Neural crest cell (in vitro differentiated cells): ENCODE measurements at places on chromosomes 7 and 10.

DNA sequence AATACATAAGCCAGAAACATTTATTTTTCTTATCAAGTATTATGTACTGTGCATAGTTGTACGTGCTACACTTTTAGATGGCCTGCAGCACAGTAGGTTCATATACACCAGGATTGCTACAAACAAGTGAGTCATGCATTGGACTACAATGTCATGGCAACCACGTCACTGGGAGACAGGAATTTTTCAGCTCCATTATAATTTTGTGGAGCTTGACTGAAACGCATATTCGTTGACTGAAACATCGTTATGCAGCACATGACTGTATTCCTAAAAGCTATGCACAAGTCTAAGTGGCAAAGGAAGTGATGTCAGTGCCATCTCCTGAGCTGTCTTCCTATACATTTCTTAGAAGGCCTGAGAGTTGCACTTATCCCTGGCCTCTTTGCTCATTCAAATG, 871.8 kb downstream of the IPMK start:
- no peak for DNase-seq

DNA sequence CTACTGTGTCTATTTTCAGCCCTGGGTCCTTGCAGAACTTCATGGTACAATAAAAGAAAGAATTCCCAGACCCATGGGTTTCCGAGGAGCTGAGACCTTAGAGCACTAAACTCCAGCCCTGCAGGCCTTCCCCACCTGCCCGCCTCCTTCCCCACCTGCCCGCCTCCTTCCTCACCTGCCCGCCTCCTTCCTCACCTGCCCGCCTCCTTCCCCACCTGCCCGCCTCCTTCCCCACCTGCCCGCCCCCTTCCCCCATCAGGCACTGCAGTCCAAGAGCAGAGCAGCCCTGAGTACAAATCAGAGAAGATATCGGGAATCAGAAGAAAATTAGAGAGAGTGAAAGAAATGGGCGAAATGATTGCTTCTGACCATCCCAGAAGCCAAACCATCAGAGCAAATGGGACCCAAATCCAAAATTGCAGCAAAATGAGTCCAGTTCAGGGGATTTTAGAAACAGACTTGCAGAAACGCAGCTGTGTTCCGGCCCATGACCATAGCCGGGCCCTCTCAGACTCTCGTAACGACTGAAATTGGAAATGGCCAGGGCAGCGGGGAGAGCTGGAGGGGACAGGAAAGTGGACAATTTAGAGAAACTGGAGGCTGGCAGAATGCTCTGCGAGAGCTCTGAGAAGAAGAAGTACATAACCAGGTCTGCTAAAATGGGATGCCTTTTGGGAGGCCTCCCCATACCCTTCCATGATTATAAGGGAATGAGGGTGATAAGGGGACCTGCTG, 568.4 kb downstream of the TCERG1L start:
- DNase-seq = no peak

DNA sequence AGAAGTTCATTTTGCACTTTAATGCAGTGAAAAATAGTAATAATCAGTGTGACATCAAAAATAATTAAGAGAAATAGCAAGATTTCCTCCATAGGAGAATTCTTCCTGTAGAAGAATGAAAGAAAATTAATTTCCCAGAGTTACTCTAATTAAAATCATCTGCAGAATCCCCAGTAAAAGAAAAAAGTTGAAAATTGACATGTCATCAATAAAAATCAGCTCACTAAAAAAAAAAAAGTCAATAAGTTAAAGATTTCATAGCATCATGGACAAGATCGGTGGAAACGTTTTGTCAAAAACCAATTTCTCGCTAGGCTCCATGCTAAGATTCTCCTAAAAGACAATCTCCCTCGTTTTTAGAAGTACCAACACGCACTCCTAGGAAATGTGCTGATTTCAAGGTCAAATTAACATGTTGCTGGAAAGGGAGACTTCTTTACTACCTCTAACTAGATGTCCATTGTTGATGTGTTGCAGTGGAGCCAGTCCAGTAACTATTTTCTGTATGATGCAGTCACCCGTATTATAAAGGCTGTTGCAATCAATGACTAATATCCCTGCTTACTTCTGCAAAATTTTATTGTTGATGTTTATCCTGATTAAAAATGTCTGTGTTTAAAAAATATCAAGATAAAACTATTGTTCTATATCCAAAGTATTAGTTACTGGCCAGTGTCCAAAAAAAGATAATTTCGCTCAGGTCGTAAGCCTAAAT, 591.9 kb upstream of the MGMT start:
- no peak for DNase-seq

DNA sequence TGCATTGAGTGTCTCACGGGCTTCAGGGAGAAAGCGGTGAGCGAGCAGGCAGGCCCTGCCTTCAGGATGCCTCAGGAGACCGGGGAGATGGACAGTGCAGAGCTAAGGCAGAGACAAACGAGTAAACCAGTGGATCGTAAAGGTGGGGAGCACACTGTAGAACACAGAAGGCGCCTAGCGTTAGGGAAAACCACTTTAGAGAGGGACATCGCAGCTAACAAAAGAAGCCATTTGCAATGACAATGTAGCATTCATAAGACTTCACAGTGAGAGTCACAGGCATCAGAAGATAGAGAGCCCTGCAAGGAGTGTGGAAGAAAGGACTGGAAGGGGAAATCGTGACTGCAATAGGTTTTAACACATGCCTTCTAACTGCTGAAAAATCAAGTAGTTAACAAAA, 54.9 kb upstream of the TMEM273 start:
- DNase-seq = no peak

- no peak for DNase-seq
These were observed 60.8 kb upstream of the NAMPT start for GRCh38 chr7:106345421-106346166.

- DNase-seq = no peak
These were observed 786.5 kb upstream of the C7orf33 start for GRCh38 chr7:147804032-147804431.

DNA sequence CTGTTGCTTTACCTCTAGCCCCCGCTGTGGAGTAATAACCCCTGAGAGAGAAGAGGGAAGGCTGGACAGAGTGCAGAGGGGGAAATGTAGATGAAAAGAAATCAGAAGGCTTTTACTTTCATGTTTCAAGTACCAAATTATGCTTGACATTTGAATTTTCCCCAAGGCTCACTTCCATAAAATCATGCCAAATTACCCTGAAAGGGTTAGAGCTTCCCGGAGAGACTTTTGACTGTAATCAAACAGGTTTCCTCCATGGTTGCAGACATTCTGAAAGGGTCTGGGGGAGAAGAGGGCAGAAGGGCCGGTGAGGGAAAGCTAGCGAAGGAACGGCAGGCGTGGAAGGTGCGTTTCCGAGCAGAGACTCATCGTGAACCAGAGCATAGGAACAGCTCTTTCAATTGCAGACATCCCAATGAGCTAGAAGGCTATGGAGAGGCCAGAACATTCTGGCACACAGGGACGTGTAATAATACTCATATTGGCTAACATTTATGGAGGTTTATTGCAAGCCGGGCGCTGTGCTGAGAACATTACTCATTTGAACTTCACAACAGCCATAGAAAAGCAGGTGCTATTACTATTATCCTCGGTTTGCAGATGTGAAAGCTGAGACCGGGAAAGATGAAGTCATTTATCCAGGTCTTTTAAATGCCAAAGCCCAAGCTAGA, 620.8 kb upstream of the AUTS2 start:
- DNase-seq = no peak

DNA sequence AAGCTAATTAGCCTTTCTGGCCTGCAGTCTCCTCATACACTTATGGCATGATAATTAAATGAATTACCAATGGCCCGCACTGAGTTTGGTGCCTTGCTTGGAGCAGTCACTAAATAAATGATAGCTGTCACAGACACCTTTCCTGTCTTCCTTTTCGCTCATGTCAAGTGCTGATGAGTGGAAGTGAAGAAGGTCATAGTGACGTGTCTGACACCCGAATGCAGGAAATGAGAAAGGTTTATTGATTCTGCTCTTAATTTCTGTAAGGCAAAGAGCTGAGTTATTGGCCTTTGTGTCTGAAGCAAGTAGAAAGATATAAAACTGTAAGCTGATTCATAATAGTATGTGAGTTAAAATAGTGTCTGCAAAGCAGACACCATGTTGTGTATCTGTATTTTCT, 13.2 kb upstream of the ESYT2 start:
- DNase-seq = no peak

DNA sequence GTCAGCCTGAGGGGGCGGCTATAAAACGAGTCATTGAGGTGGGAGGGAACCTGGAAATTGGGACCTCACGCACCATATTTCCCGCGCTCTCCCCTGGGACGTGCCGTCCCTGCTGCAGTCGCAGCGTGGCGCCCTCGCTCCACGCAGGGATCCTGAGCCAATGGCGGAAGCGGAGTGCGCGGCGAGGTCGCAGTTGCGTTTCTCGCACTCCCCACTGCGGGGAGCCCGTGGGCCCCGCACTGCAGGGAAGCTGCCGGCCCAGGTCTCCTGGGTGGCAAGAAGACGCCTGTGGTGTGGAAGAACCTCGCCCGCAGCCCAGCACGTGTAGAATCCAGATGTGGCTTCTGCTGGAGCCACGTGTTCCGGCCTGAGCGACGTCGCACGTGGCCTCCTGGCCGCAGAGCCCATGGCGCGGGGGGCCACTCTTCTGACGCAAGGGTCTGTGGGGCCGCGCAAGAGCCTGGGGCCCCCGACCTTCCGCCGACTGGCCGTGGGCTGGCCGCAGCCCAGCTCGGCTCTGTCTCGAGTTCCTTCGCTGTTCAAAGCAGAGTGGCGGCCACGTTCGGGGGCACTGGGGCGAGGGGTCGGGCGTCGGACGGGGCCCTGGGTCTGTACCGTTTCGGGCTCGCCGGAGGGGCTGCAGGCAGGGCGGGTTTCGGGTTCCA, 26.4 kb downstream of the HIF1AN start:
- peak; percentile 68 for DNase-seq

- no peak for DNase-seq
These were observed 45.1 kb downstream of the DPY19L1 start for GRCh38 chr7:34991938-34992840.

DNA sequence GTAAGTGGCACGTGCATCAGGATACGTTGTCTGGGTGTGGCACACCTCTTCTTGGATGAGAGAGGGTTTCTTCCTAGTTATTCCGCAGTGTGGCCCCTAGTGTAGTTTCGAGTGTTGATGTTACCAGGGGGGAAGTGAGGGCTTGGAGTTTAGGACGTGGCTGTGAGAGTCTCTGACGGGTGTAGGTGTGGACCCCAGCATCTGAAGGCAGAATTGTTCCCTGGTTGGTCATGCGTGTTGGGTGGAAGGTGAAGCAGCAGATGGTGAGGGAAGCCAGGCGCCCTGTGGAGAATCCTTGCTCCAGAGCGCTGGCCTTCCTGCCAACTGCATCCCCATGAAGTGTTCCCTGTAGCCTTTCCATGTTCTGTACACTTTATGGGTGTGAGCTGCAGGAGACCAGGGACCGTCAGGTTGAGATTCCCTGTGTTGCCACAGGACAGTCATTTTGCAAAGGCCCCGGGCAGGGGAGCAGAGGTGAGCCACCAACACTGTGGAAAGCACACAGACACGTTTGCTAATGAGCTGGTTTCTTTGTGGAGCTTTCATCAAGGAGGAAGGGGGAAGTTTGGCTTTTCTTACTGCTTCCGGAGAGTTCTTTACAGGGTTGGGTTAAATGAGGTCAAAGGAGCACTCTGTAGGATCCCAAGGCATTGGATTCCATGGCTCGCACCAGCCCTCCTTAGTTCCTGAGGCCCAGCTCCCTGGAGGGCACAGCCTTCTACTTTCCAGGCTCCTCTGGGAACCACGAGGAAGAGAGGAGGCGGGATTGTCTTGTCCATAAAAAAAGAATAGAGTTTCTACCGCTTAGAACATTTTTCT, 32.0 kb downstream of the TSPAN14 start:
- no peak for DNase-seq
